ENCODE measurements at places on chromosomes 7 and 10.

DNA sequence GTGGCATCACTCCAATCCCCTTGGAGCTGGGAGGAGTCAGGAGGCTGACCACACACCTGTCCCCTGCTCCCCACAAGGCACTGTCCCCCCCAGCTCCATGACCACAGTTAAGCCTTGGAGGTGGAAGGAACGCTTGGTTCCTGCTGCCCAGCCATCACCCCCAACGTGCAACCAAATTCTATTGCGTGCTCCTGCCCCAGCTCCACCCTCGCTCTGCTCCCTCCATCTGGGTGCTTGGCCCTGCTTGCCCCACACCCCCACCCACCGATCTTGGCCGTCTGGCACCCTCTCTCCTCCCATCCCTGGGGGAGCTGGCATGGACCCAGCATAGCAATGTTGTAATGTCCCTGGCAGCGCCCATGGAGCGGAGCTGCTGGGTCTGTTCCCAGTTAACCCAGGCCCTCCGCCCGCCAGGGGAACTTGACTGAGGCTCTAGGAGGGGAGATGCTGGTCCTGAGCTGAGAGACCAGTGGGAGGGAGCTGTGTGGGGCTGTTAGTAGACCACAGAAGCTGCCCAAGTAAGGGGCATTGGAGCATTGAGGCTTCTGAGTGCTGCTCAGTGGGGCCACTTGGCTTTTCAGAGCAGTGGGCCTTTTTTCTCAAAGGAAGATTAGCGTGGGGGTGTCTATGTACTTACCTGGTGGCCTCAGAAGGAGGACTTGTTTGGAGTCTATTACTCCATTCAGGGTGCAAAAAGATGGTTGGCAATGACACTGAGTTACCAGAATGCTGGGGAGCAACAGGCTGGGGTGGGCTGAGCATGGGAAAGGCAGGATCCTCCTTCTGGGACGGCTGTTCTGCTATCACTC is 1.1 kb downstream of the EPHB6 start:
- DNase-seq = no peak

GRCh38 chr10:36500266-36500665 is 625.1 kb upstream of the ANKRD30A start:
- DNase-seq = no peak

DNA sequence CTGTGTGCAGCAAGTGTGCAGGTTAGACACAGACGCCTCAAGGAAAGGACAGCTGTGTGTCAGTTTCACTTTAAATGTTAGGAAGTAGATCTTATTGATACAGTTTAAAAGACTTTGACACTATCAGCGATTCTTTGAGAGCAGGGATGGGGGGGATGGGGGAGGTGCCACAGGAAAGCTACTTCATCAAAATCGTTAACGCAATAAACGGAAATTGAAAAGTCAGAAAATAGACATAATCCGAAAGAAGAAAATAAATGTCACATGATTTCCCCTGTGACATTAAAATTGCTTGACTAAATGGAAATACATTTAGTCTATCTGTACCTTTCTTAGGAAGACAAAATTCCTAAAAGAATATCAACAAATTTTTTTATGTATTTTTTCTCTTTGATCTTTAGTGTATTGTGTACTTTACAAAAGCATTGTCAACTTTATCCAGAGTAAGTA is 476 bp upstream of the ZNF33B start:
- DNase-seq = peak; percentile 2

- no peak for DNase-seq
These were observed 247.9 kb upstream of the PTN start for GRCh38 chr7:137591421-137591837.

- no peak for DNase-seq
These were observed 36.2 kb upstream of the PPIF start for GRCh38 chr10:79310911-79311573.

- DNase-seq = no peak
These were observed 55.2 kb upstream of the GDF10 start for GRCh38 chr10:47244560-47245500.

- DNase-seq = no peak
These were observed 81.6 kb upstream of the PFKP start for GRCh38 chr10:2985729-2986232.

- no peak for DNase-seq
These were observed 192.2 kb upstream of the TBX20 start for GRCh38 chr7:35446091-35446490.

- no peak for DNase-seq
These were observed 46.7 kb downstream of the CALD1 start for GRCh38 chr7:134826105-134826504.

DNA sequence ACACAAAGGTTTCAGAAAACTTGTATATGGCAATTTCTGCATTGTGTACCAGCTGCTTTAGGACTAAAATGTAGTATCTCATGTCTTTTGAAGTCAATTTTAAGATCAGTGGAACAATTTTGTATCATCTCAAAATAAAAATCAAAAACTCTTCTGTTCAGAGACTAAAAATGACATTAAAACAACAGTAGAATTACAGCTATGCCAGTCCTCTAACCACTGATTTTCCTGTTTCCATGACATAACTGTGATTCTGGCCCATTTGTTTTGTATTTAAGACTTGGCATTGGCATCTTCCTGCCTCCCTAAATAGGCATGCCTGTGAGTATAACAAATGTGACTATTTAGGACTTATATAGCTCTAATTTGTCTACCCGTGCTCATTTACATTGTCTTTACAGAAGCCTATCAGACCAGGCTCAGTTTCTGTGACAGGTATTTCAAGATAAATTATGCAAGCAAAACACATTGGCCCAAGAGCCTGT is 29.1 kb upstream of the VPS41 start:
- no peak for DNase-seq

DNA sequence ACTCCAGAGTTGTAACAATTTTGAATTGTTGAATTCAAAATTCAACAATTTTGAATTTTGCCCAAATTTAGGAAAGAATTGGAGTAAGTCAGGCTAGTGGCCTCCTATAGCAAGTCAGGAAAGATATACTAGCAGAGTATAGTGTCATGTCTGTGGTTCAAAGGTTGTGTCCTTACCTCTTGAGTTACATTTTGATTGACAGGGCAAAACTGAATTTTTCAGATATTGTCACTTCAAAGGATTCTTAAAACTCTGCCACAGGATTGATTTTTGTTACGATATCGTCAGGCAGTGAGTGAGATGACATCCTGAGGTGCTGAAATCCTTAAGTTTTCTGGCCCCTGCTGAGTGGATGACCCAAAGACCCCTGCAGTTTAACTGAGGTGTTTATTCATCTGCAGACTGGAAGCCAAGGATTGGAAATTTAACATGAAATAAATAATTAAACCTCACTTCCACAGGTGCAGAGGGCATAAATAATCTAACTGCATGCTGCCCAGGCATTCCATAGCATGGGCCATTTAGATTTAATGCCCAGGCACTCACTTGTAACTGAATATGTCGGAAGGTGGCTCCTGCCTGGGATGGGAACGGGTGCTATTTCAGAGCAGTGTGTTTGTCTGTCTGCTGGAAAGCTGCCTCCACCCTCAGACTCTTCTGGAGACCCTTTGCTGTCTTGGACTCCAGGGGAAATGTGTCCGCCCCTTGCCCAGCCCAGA is 50.8 kb downstream of the RBM20 start:
- DNase-seq = no peak

DNA sequence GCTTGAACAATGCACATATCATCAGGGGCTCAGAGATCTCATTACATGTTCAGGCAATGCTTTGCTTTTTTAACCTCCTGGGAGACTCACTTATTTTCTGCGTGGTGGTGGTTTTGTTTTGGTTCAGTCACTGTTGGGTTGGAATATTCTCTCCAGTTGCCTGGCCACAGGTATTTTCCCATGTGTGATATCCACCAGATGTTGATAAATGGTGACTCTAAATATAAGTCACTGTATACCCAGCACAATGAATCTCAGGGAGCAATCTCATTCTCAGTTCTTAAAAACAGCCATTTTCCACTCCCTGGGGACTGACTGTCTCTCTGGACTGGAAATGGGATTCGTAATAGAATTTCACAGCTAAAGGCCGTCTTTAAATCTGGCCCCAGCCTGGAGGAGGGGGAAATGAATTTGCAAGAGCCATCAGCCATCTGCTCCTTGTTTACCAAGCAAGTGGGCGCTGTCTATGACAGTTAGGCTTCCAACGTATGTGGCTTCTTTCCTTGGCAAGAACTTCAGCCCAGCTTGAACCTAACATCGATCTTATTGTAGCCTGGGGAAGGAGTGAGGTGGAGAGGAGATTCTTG is 1106.2 kb downstream of the NRG3 start:
- DNase-seq = no peak
